Hepatocyte (in vitro differentiated cells): ENCODE measurements at places on chromosomes 3 and 15. TPM values are rescaled to one million over a fixed set of nuclear protein-coding genes. Genes with fewer than 3 reads are reported as not detected.

DNA sequence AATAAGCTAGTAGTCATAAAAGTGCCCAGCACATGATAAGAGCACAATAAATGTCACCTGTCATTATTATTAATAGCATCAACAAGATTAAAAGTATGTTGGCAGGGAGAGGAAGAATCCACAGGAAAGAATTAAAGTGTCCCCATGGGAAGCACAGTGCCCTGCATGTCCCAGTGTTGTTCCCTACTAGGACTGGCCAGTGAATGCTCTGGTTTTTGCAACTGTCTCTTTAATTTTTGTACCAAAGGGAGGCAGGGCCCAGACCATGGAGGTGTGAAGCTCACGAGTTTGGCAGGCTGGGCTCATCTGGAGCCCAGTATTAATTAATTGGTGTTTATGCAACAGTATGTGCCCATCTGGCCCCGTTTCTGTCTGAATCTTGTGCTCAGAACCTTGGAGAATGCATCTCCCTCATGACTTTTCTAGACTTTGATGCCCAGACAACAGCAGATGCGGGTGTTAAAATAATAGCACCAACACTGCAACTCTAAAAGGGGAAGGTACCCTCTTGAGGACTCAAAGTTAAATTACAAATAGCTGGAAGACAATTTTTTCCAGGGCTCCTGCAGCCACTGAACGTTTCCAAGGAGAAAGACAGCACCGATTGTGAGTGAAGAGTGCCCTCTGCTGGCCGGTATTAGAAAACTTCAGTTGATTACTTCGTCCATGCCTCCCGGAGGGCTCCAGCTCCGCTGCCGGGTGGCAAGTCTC, 71.9 kb upstream of the SPATA12 start:
- H3K27me3 ChIP-seq = no peaks in the 10 kb centered on the region
- H3K27ac ChIP-seq = no peak overlapping the region
- peak; percentile 93 for DNase-seq
- no peaks in the 10 kb centered on the region for H3K36me3 ChIP-seq
- peaks cover 42% of the 10 kb centered on the region for H3K4me1 ChIP-seq

GRCh38 chr3:50003216-50003615, 63.3 kb downstream of the RBM6 start:
- H3K4me3 ChIP-seq = no peak overlapping the region
- H3K27ac ChIP-seq = no peak overlapping the region
- H3K36me3 ChIP-seq = no peaks in the 10 kb centered on the region
- no peaks in the 10 kb centered on the region for H3K27me3 ChIP-seq

- H3K36me3 ChIP-seq = no peaks in the 10 kb centered on the region
- H3K4me3 ChIP-seq = no peak overlapping the region
- no peaks in the 10 kb centered on the region for H3K27me3 ChIP-seq
- no peaks in the 10 kb centered on the region for H3K4me1 ChIP-seq
- DNase-seq = no peak
Measured at GRCh38 chr3:180408654-180409053, 193.3 kb upstream of the TTC14 start.

Gene ECE2
- polyA plus RNA-seq = not detected in 2 replicates
